ENCODE measurements at places on chromosomes 6 and 20.

- peaks cover 45% of the 10 kb centered on the region for H3K4me1 ChIP-seq
- peak overlapping the region; percentile 78 for H3K27ac ChIP-seq
- H3K27me3 ChIP-seq = no peaks in the 10 kb centered on the region
- no peak for DNase-seq
- H3K4me3 ChIP-seq = no peak overlapping the region
Measured at GRCh38 chr6:160788806-160789205, 86.8 kb downstream of the PLG start.

- H3K27ac ChIP-seq = no peak overlapping the region
- H3K4me3 ChIP-seq = no peak overlapping the region
- peaks cover 4% of the 10 kb centered on the region for H3K36me3 ChIP-seq
- no peaks in the 10 kb centered on the region for H3K27me3 ChIP-seq
Measured at GRCh38 chr6:125228981-125229479, 72.7 kb downstream of the HDDC2 start.

DNA sequence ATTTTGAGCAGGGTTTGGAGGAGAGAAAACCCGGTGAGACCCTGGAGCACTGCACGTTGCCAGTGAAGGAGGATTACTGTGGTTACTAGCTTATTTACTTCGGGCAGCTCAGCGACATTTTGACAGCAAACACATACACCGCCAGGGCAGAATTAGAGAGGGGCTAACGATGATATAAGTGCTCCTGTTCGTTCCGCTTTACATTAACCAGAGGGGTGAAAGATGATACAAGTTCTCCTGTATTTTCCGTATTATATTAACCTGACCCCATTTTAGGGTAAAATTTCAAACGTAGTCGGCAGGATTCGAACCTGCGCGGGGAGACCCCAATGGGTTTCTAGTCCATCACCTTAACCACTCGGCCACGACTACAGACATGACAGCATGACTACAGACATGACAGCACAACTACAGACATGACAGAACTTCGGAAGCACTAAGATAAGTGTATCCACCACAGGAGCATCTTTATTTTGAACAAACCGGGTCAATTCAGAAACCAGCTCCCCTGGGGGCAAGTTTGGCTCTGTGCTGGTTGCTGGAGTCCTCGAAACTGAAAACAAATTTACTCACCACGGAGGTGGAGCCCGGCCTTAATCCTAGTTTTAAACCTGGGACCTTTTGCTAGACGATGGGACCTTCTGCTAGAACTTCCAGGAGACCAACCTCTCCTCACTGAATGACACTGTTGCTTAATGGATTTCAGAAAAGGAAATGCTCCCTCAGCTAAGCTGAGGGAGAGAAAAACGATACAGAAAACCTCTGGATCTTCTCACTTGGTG lies 80.4 kb upstream of the ZNF184 start:
- H3K36me3 ChIP-seq = no peaks in the 10 kb centered on the region
- H3K4me3 ChIP-seq = peak overlapping the region; percentile 34
- H3K27me3 ChIP-seq = peaks cover 12% of the 10 kb centered on the region
- peak overlapping the region; percentile 54 for H3K27ac ChIP-seq

DNA sequence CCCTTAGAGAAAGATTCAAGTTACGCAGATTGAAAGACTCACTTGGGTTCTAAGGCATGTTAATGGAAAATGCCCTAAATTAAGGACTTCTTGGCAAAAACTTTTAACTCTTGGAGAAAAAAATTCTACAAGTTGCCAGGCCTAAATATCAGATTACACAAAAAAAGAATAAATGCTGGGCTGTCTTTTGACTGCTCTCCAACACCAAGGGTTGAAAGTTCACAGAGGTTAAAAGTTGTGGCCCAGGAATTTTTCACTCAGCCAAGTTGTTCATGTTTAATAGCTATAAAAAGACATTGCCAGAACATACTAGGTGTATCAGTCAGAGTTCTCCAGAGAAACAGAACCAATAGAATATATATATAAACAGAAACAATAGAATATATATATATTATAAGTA lies 268.4 kb upstream of the PRND start:
- peaks cover 42% of the 10 kb centered on the region for H3K4me1 ChIP-seq
- peak overlapping the region; percentile 54 for H3K27ac ChIP-seq
- no peaks in the 10 kb centered on the region for H3K36me3 ChIP-seq

DNA sequence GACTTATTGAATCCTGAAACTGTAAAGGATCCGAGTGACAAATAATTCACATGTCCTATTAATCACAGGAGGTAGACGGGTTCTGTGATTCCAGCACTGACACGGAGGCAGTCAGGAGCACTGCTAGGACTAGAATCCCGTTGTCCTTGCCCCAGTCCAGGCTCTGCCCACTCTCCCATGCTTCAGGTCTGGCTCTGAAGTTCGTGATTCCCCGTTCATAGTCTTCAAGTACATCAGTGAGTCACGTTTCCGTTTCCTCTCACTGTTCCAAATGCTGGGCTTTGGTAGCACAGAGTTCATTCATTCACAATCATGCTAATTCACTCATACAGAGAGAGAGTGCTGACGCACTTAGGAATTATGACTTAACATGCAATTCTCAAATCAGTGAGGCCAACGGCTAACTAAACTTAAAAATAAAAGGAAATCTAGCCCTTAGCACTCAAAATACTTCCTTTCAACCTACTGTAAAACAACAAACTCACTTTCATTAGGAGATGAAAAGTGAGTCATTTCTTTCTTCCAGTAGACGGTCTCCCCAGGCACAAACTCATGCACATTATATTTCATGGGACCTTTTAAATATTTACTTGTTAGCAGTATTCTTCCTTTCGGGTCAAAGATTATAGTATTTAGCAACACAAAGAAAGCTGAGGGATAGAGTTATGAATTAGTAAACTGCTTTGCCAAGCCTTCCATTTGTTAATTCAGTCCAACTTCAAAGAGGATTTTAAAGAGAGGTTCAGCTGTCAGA lies 94.0 kb upstream of the NHSL1 start:
- peaks cover 23% of the 10 kb centered on the region for H3K4me1 ChIP-seq
- no peak overlapping the region for H3K4me3 ChIP-seq
- no peaks in the 10 kb centered on the region for H3K27me3 ChIP-seq
- peaks cover 6% of the 10 kb centered on the region for H3K36me3 ChIP-seq
- no peak for DNase-seq

DNA sequence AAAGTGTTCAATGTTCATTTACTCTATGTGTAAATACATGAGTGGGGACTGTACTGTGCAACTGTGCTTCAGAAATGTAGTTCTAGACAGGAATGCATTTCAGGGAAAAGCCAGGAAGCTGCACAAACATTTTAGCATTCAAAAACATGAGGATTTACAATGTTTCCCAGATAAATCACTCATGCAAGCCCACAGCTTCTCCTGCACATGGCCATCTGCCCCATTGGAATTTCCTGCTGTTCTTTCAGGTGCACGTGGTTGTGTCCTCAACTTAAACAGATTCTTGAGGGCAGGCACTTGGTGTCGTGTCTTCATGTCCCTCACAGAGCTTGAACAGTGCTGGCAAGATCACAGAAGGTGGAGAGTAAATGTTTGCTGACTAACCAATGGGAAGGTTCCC lies 101.5 kb downstream of the UNC5CL start:
- H3K27me3 ChIP-seq = no peaks in the 10 kb centered on the region
- peak overlapping the region; percentile 77 for H3K27ac ChIP-seq
- DNase-seq = no peak

DNA sequence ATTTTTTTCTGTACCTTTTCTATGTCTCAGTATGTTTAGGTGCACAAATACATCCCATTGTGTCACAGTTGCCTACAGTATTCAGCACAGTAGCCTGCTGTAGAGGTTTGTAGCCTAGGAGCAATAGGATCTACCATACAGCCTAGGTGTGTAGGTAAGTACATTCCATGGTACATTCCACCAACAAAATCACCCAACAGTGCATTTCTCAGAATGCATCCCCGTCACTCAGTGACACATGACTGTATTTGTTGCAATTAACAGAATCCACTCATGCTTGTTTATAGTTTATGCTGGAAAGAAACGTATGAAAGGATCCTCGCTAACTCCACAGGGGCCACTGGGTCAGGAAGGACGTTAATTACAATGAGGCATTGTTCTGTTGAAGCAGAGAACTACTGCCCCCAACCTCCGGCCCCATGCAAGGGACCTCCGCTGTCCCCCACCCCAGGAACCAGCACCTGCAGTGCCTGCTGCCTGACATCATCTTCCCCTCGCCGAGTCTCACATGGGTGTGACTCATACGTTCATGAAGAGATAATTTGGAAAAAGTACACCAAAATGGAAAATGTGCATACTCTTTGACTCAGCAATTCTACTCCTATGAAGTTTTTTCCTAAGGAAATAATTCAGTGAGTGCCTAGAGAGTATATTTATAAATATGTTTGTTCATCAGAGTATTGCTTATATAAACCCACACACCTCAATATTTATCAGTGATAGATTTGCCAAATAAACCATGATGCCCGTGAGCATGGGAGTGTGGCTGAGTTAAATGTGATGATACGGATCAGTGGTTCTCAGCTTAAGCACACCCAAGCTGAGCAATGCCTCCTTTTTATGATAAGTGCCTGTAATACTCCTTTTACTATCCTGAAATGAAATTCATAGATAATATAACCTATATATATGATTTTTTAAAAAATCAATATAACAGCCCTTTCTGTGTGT lies 156.4 kb upstream of the ECI2 start:
- H3K4me3 ChIP-seq = no peak overlapping the region
- no peaks in the 10 kb centered on the region for H3K4me1 ChIP-seq
- H3K27me3 ChIP-seq = no peaks in the 10 kb centered on the region
- no peak for DNase-seq
- H3K36me3 ChIP-seq = no peaks in the 10 kb centered on the region
- no peak overlapping the region for H3K27ac ChIP-seq

DNA sequence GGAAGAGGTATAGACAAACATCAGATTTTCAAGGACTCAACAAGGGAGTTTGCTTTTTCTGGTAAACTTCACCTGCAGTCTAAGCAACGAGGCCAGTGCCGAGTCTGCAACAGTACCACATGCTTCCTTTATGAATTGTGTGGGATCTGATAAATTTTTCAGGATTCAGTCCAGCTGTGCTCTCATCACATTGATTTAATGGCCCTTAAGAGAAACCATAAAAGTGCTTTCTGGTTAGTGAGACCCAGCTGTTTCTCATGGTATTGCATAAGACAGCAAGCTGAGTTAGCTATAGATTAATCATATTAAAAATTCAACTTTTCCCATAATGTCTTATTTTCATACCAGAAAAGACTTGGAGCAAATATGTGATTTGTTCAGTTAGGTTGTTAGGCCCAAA lies 291.4 kb downstream of the CENPW start:
- no peaks in the 10 kb centered on the region for H3K27me3 ChIP-seq
- H3K27ac ChIP-seq = no peak overlapping the region
- H3K4me1 ChIP-seq = no peaks in the 10 kb centered on the region
- DNase-seq = no peak
- H3K4me3 ChIP-seq = no peak overlapping the region

DNA sequence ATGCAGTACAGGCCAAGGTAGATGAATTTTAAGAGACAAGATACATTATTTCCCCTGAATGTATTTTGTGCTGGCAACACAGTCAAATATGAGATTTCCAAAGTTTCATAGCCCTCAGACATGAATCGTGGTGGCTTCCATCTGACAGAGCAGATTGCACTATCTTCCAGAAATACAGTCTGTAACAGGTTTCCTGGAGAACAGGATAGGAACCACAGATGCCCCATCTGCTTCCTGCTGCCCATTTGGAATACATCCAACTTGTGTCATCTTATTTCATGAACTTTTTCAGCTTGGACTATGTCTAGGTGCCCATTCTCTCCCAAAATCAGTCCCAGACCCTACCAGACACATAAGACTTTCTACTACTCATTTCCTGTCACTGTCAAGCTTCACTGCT lies 426.0 kb downstream of the KIF16B start:
- no peaks in the 10 kb centered on the region for H3K36me3 ChIP-seq
- H3K4me3 ChIP-seq = no peak overlapping the region
- no peak overlapping the region for H3K27ac ChIP-seq
- H3K4me1 ChIP-seq = no peaks in the 10 kb centered on the region
- DNase-seq = no peak

DNA sequence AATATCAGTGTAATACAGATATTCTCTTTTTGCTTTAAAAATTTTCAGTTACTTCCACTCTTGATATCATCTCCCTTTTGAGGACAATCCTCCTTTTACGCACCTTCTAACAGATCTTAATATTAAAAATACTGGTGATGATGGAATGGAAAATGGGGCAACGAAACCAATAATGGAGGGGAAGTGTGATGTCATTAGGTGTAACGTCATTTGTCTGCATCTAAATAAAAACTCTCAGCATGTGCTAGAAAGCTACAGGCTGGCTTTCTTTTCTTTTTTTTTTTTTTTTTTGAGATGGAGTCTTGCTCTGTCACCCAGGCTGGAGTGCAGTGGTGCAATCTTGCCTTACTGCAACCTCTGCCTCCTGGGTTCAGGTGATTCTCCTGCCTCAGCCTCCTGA lies 66.5 kb downstream of the IYD start:
- no peak overlapping the region for H3K4me3 ChIP-seq
- no peaks in the 10 kb centered on the region for H3K4me1 ChIP-seq
- no peaks in the 10 kb centered on the region for H3K36me3 ChIP-seq
- no peak for DNase-seq
- H3K27me3 ChIP-seq = no peaks in the 10 kb centered on the region

GRCh38 chr6:15372932-15373331 lies 127.1 kb downstream of the JARID2 start:
- H3K36me3 ChIP-seq = no peaks in the 10 kb centered on the region
- no peaks in the 10 kb centered on the region for H3K27me3 ChIP-seq
- peaks cover 9% of the 10 kb centered on the region for H3K4me1 ChIP-seq
- H3K27ac ChIP-seq = no peak overlapping the region
- H3K4me3 ChIP-seq = no peak overlapping the region

DNA sequence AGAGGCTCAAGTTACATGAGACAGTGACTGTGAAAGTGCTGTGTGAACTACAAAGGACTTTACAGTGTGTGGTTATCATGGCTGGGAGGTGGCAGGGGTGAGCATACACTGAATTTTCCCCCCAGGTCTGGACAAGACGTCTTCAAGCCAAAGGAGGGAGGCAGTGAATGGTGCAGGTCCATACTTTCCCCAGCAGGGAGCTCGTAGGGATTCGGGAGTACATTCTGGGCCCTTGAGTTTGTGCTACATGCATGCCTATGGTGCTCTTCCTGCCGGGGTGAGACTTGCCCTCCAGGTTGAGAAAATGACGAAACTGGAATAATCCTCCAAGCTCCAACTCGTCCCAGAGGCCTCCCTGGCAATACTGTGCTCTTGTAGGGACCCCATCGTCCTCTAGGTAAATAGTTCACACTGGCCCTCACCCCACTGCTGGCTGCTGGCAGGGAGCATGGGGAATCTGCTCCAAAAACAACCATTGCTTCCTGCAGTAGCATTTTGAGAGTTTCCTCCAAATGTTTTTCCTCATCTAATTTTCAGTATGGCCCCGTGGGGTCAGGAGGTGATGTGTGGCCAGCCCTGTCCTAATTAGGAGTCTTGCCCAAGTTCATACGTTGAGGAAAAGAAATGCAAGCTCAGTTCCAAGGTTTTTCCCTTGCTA lies 57.6 kb downstream of the ZNF831 start:
- DNase-seq = no peak
- no peak overlapping the region for H3K4me3 ChIP-seq
- peaks cover 85% of the 10 kb centered on the region for H3K27me3 ChIP-seq

GRCh38 chr20:53243152-53243551 lies 271.0 kb downstream of the TSHZ2 start:
- H3K4me3 ChIP-seq = no peak overlapping the region
- H3K27ac ChIP-seq = no peak overlapping the region
- no peak for DNase-seq
- H3K4me1 ChIP-seq = no peaks in the 10 kb centered on the region
- peaks cover 3% of the 10 kb centered on the region for H3K27me3 ChIP-seq
- H3K36me3 ChIP-seq = no peaks in the 10 kb centered on the region
